ENCODE measurements at places on chromosomes 7 and 10.
A peak's percentile ranks its signal among the peaks of the same experiment; 100 is the strongest.

DNA sequence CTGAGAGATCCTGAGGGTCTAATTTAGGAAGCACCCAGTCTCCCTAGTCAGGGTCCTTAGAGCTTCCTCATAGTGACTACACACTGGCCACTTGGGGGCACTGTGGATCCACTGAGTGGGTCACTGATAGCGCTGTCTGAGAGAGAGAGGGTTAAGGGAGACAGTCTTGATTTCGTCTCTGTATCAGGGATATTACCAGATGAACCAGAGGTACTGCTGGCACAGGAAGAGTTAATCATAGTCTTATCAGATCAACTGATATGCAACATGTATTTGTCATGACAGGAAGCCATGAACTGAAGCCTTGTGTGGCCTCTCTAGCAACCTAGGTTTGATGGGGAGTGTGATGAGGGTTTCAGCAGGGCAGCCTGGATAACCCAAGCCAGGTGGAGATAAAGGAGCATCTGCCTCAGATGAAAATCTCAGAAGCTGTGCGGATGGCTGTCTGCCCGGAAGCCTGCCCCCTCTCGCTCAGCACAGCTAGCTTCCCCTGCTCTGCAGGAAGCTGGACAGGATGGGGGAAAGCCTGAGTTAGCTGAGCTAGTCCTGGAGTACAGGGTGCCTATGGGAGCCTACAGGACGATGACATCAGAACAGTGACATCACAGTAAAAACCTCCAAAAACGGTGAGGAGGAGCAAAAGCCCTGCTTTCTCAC, 214.0 kb upstream of the PRSS1 start:
- peak; percentile 61 for DNase-seq

GRCh38 chr7:113787106-113787505, 131.7 kb downstream of the PPP1R3A start:
- DNase-seq = no peak

GRCh38 chr7:39509912-39510311, 56.3 kb upstream of the YAE1 start:
- DNase-seq = no peak

DNA sequence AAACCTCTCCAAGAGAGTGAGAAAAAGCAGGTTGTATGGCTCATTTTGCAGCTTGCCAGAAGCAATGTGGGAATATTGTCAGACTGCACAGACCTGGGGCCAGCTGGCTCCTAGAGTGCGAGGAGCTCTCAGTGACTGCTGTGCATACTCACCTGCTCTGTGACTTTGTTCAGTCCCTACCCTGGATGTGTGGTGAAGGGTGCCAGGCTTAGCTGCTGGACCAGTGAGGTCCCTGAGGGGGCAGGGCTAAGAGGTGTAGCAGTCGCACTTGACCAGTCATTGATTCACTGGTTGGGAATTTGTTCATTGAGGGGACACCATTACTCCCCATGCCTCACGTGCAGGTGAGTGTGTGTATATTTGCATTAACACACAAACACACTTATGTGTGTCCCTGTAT, 60.1 kb downstream of the IKZF1 start:
- DNase-seq = no peak

- DNase-seq = no peak
Observed at GRCh38 chr7:101936223-101936610, 118.8 kb downstream of the CUX1 start.

DNA sequence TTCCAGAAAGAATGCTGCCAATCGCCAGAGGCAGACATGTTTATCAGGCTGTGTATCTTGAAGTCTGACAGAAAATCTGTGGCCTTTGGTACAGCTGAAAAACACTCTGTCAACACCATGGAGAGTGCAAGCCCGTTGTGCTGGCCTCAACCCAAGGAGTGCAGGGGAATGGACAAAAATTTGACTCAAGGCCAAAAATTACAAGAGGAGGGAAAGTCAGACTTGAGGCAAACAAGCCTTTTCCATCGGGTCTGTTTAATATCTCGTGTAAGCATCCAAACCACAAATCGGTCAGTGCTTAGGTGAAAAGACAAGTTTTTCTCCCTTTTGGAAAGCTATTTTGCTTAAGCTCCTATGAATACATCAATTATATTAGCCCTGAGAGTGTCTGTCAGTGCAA, 305.3 kb upstream of the NFE2L3 start:
- no peak for DNase-seq

DNA sequence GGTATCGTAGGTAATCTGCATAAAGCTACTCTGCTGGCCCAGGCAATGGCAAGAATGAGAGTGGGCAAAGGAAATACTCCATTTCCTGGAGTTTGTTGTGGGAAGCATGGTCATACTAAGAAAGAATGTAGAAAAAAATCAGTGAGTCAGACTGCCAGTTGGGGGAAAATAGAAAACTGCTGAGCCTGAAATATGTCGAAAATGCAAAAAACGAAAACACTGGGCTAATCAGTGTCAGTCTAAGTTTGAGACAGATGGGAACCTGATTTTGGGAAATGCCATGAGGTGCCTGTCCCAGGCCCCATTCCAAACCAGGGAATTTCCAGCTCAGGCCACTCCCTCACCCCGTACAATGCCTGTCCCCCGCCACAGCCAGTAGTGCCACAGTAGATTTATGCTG, 150.0 kb downstream of the ZNF33B start:
- DNase-seq = no peak

- DNase-seq = no peak
Observed at GRCh38 chr10:31507427-31507826, 188.4 kb downstream of the ZEB1 start.

DNA sequence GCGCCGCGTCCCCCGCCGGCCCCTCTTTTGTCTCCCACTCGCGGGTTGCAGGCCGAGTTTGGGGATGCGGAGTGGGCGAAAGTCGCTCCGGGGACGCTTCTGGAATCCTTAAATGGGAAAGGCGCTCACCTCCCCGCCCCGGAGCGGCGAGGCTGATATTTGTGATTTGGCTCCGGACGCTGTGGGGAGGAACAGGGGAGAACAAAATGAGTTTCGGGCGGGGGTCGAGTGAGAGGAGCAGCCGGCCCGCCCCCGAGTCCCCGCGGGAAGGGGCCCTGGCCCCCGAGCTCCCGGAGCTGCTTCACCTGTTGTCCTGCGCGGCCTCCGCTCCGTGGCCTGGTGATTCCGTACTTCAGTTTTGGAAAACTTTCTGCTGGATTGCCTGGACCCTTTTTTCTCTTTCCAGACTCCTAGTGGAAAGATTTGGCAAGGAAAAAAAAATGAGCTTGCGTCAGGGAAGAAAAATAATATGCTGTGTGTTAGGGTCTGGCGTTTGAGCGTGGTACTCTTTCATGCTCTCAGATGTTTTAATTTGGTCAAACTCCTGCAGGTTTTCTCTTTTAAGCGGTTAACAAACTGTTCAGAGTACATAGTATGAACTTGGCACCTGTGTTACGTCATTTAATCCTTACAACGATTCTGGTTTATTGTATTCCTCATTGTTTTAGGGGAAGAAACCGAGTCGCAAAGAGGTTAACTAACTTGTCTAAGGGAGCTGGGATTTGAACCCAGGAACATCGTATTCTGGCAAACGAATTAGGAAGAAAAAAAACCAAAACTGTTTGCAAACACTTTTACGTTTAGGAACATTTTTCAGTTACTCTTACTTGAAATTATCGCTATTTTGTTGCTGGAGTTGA, 924 bp downstream of the BMPR1A start:
- DNase-seq = no peak

- DNase-seq = no peak
Observed at GRCh38 chr10:82625512-82626189, 750.7 kb downstream of the NRG3 start.

- no peak for DNase-seq
Observed at GRCh38 chr7:130489140-130489983, 2.5 kb upstream of the MEST start.

DNA sequence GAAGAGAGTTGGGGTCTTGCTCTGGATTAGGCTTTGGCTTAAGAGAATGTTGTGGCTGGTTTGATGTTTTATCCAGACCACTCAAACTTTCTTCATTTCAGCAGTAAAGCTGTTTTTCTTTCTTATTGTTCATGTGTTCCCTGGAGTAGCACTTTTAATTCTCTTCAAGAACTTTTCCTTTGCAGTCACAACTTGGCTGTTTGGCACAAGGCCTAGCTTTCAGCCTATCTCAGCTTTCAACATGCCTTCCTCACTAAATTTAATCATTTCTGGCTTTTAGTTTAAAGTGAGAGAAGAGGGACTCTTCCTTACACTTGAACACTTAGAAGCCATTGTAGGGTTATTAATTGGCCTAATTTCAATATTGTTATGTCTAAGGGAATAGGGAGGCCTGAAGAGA, 18.1 kb downstream of the CCDC126 start:
- DNase-seq = no peak

GRCh38 chr10:21195252-21195651, 298.1 kb upstream of the NEBL start:
- DNase-seq = no peak

GRCh38 chr10:124010024-124010423, 83.4 kb downstream of the CHST15 start:
- no peak for DNase-seq

- DNase-seq = no peak
Observed at GRCh38 chr10:33594475-33594874, 260.0 kb upstream of the NRP1 start.

DNA sequence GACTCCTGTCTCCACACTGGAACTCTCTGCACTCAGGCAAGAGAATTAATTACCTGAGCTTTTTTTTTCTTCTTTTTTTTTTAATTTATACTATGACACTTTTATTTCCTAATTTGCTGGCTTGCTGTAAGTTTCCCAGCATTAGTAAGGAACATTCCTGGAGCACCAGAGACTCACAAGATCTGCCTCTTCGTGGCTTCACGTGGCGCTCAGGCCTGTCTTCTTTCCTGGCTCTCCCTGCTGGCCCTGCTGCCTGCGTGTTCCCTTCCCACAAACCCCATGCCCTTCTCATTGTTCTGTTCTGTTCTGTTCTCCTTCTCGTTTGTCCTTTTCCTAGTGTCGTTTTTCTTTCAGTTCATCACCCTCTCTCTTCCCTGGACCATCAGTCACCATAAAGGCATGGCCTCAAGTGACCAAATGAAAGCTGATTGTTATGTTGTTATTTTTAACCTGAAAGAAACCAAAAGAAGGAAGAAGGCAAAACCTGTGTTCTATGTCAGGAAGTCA, 591.6 kb upstream of the PFKP start:
- DNase-seq = no peak

GRCh38 chr10:113130014-113130641, 180.1 kb downstream of the TCF7L2 start:
- DNase-seq = no peak

GRCh38 chr7:108525327-108525984, 479 bp downstream of the PNPLA8 start:
- DNase-seq = no peak

DNA sequence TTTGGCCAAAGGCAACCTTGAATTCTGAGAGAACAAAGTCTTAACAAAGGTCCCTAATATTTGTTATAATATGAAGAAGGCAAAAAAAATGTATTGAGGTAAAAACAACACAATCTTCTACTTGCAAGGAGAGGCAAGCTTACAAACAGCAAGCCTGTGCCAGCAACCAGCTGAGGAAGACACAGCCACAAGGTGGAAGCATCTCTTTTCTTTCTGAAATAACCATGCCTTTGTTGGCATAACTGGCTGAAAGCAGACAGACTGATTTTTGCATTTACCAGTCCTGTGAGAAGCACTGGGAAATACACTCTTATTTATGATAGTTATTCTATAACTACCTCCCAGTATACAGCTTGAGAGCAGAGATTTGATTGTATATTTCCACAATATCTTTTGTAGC, 292.0 kb downstream of the PHTF2 start:
- no peak for DNase-seq

DNA sequence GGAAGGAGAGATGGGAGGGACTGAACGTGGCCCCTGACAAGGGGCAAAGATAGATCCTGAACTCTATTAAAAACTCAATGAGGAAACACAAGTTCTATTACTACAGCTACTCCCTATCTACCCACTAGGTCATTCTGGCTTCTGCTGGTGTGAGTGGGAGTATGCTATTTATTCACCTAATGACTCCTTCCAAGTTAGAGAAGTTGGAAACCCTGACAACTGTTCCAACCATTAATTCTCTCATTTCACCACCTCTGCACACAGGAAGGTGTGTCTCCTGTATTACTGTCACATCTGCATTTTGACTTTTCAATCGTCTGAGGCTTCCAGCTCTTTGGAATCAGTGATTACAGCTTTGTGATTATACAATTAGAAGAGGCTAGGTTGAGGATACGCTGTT, 169.4 kb upstream of the ADO start:
- DNase-seq = no peak

DNA sequence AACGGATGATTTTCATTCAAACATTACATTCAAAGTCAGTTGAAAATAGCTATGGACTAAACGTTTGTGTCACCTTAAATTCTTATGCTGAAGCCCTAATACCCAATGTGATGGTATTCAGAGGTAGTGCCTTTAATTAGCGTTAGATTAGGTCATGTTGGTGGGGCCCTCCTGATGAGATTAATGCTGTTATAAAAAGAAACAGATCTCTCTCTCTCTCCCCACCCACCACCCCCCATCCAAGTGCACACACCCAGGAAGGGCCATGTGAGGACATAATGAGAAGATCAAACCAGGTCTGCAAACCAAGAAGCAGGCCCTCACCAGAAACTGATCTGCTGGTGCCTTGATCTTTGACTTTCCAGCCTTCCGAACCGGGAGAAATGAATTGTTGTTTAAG, 44.2 kb downstream of the ZNF438 start:
- no peak for DNase-seq

- no peak for DNase-seq
Observed at GRCh38 chr10:75703191-75703854, 271.9 kb downstream of the LRMDA start.

GRCh38 chr7:43166686-43167085, 54.2 kb downstream of the HECW1 start:
- DNase-seq = no peak

DNA sequence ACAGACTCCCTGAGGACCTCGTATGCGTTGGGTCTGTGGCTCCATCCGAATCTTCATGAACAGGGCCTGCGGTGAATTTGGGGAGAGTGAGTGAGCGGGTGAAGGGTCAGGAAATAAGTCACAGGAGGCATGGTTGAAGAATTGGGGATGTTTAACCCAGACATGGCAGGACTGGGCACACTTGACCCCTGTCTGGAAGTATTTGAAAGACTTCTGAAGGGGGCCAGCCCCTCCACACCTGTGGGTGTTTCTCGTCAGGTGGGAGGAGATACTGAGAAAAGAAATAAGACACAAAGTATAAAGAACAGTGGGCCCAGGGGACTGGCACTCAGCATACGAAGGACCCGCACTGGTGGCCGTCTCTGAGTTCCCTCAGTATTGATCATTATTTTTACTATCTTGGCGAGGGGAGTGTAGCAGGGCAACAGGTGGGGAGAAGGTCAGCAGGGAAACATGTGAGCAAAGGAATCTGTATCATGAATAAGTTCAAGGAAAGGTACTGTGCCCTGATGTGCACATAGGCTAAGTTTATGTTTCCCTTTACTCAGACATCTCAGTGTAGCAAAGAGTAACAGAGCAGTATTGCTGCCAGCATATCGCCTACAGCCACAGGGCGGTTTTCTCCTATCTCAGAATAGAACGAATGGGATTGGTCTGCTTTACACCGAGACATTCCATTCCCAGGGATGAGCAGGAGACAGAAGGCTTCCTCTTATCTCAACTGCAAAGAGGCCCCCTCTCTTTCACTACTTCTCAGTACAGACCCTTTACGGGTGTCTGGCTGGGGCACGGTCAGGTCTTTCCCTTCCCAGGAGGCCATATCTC, 38.2 kb upstream of the PFKFB3 start:
- no peak for DNase-seq

GRCh38 chr7:44471436-44471835, 19.0 kb downstream of the NUDCD3 start:
- no peak for DNase-seq

- DNase-seq = no peak
Observed at GRCh38 chr7:155341463-155341983, 43.8 kb downstream of the INSIG1 start.

GRCh38 chr10:48983648-48984351, 44.2 kb upstream of the LRRC18 start:
- no peak for DNase-seq

GRCh38 chr7:155693826-155694225, 49.4 kb downstream of the RBM33 start:
- DNase-seq = no peak
